Activated CD4-positive, CD25-positive, alpha-beta regulatory T cell treated with anti-CD3 and anti-CD28 coated beads, Interleukin-2, amount 50 U/mL, for 16 hours (primary cell): ENCODE measurements at places on chromosomes 2 and 18.

GRCh38 chr18:26134107-26134506 lies 438 bp downstream of the PSMA8 start:
- no peak for DNase-seq

GRCh38 chr2:925309-925708 lies 25.3 kb upstream of the SNTG2 start:
- no peak for DNase-seq

DNA sequence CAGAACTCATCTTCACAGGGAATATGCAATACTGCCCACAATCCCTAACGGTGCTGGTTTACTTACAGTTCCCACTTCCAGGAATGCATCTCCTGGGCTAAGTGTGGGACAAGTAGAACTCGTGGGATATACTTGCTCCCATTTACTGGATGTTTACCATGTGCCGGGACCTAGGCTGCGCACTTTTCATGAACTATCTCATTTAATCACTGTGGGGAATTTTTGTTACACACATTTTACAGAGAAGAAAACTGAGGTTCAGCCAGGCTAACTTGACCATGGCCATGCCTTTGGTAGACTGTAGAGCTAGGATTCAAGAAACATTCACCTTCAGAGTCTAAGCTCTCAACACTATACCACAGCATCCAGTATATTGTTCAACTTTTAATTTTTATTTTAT lies 24.4 kb upstream of the MBOAT2 start:
- DNase-seq = no peak

DNA sequence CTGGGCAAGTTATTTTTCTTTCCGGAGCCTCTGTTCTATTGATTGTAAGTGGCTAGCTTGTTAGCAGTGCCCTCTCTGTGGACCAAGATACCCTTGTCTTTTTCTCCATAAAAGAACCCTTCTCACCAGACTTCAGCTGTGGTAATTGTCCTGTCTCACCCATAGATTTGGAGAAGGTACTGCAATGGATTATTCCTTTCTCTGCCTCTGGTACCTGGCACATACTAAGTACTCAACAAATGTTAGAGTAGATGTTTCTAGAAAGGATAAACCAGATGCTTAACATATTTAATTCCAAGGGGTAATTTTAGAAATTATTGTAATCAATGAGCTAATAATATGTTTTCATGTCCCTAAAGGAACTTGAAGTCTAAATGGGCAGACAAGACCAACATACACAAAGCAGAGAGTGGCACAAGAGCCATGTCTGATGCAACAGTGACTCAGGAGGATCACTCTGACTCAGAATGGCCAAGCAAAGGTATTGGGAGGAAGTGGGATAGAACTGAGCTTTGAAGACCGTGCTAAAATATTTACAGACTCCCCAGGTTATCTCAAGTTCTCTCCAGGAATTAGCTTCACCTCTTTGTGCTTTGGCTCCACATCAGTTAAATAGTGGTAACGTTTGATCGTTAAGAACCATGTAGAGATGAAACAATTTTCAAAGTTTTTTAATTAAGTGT lies 129.7 kb upstream of the OSR1 start:
- no peak for DNase-seq

- no peak for DNase-seq
Measured at GRCh38 chr18:40048253-40048652, 1906.8 kb upstream of the PIK3C3 start.

DNA sequence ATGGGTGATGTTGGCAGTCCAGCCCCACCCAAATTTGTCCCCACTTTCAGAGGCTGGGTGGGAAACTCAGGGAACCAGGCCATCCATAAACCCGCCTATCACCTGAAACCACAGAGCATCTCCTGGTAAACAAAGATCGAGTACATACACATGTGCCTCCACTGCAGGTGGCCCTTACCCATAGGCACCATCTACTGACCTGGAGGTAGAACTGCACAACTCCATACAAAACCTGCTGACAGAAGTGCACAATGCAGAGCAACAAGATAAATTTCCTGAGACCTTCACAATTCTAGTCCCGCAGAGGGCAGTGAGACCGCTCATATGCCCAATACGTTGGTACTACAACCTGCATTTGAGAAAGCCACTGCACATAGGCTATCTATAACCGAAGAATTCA lies 856.3 kb downstream of the SUCLG1 start:
- DNase-seq = no peak

GRCh38 chr2:69660637-69661036 lies 17.1 kb upstream of the AAK1 start:
- DNase-seq = no peak

- DNase-seq = no peak
Measured at GRCh38 chr2:33645861-33646260, 46.8 kb upstream of the FAM98A start.

DNA sequence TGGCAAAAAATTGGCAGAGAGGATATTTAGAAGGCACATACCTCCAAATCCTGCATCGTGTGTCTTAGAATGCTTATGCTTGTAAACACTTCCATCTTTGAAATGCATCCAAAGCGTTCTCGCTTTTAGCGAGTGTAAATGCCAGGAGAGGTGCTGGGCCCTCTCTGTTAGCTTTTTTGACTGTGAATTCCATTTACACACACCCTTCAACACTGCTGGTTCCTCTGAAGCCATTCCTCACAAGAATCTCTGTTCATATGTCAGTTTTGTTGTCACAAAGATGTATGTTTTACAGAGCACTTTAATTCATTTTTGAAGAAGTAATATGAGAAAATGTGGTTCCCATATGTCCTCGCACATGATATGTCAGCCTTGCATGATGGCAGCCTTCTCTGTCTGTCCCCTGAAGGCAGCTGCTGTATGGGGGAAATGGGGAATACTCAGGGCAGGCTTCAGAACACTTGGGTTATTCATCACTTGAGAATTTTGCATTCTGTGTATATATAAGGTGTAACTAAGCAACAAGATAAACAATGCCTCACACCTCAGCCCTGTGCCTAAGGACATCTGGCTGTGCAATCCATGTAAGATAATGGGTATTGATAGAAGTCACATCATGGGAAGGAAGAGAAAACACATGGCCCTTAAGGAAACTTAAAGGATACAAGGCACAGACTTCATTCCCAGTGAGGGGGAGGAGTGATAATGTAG lies 52.3 kb downstream of the RAB27B start:
- no peak for DNase-seq

GRCh38 chr2:166404831-166405568 lies 29.3 kb upstream of the SCN9A start:
- DNase-seq = no peak

DNA sequence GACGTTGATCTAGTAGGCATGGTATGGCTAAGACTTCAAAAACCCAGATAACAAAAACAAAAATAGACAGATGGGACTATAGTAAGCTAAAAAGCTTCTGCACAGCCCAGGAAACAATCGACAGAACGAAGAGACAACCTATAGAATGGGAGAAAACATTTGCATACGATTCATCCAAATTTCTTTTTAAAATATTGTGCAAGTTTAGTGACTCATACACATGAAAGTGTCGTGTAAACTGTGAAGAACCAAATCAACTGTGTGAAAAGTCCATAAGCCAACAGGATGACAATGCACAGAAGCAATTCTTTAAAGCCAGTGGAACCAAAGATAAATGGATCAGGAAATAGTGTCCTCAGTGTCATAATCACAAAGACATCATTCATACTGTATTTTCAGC lies 671.1 kb downstream of the RNF144A start:
- no peak for DNase-seq

GRCh38 chr2:5057891-5058351 lies 634.3 kb upstream of the SOX11 start:
- DNase-seq = no peak

- DNase-seq = no peak
Measured at GRCh38 chr18:23135550-23136325, 453 bp downstream of the CABLES1 start.

DNA sequence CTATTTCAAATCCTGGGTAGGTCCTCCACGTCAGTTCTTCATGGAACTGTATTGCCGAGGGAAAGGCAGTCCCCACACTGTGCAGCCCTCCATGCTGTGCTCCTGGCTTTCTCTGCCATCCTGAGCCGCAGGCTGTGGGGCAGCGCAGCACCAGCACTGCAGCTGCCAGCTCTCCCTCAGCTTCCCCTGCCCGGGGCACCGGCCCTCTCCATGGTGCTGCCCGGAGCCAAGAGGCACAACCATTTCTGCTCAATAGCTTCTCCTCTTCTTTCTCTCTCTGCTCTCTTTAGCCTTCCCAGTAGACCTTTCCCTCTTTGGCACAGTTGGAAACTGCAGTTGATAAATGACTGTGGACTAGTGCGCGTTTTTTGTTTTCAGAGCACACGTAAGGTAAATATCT lies 12.1 kb downstream of the ANKRD23 start:
- no peak for DNase-seq

GRCh38 chr18:6764382-6764781 lies 34.9 kb downstream of the ARHGAP28 start:
- no peak for DNase-seq

- no peak for DNase-seq
Measured at GRCh38 chr2:114935031-114935430, 492.6 kb downstream of the DPP10 start.

GRCh38 chr18:22767653-22768052 lies 165.5 kb upstream of the RBBP8 start:
- no peak for DNase-seq

GRCh38 chr2:119431155-119431975 lies at the start of gene TMEM37:
TMEM37 (plus strand) TSS chr2:119431854; CDS start chr2:119431904, 50 bp downstream.
- no peak for DNase-seq

DNA sequence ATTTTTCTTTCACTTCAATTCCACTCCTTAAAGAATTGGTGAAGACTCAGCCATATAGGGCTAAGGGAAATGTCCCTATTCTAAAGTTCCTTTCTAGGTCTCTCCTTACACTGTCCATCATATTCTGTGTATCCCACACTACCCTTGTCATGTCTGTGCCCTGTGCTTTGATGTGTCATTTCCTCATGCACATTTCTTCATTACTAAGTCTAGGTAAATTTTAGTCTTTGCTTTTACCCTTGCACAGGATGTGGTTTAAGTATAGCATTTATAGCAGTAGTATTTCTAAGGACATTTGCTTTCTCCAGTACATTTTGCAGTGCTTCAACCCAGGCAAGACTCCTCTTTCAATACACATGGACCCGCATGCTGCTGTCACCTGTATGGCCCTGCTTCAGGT lies 221.5 kb upstream of the ACVR2A start:
- DNase-seq = no peak
